ENCODE measurements at places on chromosomes 7 and 10. TPM values are rescaled to one million over a fixed set of nuclear protein-coding genes. Genes with fewer than 3 reads are reported as not detected.

DNA sequence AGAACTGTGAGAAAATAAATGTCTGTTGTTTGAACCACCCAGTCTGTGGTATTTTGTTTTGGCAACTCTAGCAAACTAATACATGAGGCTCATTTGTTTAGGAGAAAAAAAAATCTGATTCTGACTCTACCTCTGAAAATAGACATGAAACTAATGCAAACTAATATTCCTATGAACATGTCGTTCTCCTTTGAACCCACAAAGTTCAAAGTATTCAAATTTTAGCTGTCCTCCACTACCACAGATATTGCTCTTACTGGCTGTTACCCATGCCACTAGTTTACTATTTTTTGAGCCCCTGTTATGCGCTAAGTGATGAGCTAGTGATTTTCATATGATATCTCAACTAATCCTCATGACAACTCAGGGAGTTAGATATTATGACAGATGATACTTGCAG lies 58.8 kb upstream of the ZNF804B start:
- no peak for DNase-seq

DNA sequence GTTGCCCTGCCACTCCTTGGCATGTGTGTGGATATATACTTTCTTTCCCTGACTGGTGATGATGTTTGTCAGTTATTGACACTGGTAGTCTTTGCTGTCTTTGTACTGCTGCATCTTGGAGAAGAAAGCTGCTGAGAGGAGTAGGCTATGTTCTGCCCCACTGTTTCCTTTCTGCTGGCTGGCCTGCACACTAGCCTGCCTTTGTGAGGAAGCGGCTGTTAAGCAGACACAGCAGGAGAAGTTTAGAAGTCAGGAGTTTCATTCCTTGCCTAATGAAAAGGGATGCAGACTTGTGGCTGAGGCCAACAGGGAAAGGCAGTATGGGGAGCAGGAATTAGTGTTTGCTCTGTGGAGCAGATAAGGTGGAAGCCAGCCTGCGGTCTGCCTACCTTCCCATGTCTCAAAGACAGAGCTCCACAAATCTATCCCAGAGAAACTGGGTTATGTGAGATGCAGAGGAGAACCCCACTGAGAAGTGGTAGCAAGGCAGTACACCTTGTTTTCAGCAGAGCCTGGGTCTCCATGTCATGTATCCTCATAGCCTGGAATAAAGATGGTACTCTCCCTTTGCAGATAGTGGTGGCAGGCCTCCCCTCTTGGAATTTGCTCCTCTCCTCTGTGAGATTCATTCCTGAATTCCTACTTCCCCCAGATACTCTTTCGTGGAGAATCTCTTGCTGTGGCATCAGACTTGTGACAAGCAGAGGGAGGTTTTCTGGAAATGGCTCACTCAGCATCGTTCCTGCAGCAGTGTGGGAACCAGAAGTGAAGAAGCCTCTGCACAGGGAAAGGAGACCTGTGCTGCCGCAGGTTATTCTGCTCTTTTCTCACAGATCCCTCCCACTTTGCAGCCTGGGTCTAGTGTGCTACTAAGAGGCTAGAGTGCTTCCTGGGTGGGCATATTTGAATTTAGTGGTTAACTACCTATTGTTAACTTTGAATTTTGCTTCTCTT lies 130.2 kb downstream of the LRRC4 start:
- no peak for DNase-seq

CADPS2 gene
- 10.3 TPM for total RNA-seq

GRCh38 chr7:67758551-67758950 lies 761.9 kb downstream of the TYW1 start:
- DNase-seq = no peak

HSPA12A gene
- total RNA-seq = 16.2 TPM

DNA sequence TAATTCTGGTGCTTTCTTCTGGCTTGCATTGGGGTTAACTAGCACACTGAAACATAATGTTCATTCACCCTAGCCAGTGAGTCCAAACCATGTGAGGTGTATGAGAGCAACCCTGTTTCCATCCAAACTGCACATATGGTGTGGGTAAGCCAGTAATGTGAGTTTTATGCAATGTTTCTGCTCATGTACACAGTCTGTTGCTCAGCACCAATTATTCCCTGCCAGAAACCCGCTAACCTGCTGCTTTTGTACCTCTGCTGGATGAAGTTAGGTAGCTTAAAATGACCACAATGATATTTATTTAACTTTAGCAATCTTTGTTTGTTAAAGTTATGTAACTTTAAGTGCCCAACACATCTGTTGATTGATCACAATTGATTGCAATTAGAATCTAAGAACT lies 93.7 kb upstream of the RPA3 start:
- no peak for DNase-seq

GRCh38 chr7:71613313-71613712 lies 481.4 kb downstream of the GALNT17 start:
- DNase-seq = no peak

- no peak for DNase-seq
These were observed 1.1 kb downstream of the TMEM196 start for GRCh38 chr7:19772306-19772705.

DNA sequence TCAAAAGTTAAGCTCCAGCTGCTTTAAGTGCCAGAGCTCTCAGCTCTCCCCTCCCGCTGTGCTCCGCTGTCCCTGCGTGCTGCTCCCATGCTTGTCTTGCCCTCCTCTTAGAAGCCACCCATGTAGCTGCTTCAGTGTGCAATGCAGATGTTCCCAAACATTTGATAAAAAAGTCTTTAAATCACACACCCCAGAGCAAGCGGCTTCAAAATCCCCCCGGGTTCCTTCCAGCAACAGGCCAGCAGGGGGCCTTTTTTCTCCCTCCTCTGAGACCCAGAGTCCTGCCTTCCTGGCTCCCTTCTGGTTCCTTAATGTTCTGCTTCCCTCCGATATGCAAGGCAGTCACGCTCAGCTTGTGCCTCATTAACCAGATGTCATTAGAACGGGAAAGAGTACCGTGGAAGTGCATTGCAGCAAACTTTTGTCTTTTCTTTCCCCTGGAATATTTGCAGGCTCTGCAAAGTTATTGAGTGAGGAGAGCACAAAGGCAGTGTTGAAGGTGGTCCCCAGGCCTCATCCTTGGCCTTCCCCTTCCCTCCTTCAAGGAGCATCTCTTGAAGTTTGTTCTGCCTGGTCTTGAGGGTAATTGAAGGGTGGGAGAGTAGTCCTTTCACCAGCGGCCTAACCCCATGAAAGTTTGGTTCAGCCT lies 25.5 kb downstream of the LDB3 start:
- no peak for DNase-seq

- DNase-seq = no peak
These were observed 84.9 kb downstream of the NAMPT start for GRCh38 chr7:106199813-106200364.

DNA sequence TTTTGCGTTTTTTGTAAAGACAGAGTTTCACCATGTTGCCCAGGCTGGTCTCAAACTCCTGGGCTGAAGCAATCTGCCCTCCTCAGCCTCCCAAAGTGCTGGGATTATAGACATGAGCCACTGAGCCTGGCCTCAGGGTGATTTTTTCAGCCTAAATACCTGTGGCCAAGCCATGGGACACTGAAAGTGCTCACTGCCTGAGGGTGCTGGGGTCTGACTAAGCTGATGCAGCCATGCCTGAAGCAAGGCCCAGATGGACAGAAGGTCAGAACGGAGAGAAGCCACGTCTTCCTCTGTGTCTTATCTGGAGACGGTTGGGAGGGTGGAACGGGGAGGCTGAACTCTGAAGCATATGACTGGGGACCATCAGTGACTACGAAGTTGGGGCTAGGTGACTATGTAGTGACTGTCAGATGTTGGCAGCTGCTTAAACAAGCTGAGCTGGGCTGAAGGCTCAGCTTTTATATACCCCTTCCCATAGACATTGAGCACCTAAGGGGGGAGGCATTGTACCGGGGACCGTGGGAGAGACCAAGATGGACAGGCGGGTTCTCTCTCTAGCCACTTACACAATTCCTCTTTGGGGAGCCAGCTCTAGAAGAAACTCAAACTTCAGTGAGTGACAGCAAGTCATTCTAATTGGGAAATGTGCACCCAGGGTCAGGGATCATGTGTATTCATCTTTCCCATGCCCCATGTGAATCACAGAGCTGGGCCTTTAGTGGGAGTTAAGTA lies 73.3 kb upstream of the HABP2 start:
- DNase-seq = no peak

GRCh38 chr10:31709476-31709875 lies 219.2 kb downstream of the ARHGAP12 start:
- DNase-seq = no peak

- no peak for DNase-seq
These were observed 176.8 kb upstream of the RHOBTB1 start for GRCh38 chr10:61120805-61121204.

DNA sequence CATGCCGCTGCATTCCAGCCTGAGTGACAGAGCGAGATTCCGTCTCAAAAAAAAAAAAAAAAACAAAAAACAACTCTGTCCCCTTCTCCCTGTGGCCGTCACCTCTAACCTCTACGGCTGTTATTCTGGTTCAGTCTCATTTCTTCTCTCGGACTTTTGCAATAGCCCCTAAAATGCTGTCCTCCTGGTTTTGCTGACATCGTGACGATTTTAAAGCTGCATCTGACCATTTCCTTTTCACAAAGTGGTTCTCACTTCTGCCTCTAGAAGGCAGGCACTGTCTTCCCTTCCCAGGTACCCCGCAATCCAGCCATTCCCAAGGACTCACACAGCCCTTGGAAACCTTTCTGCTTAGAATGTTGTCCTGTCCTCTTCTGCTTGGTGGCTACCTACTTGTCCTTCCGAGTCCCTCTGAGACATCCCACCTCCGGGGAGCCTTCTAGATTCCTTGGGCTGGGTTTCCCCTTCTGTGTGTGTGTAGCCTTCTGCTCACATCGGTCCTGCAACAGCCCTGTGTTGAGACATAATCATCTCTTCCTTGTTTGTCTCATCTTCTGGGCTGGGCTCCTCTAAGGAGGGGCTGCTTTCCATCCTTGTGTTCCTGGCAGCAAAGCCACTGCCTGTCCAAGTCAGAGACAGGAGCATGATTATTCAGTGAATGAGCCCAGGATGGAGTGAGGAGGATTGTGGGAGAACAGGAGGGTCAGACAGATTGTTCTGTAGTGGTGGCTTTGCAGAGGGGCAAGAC lies 83.1 kb downstream of the GRK5 start:
- peak; percentile 51 for DNase-seq

FKBP6 gene
- not detected for total RNA-seq

DNA sequence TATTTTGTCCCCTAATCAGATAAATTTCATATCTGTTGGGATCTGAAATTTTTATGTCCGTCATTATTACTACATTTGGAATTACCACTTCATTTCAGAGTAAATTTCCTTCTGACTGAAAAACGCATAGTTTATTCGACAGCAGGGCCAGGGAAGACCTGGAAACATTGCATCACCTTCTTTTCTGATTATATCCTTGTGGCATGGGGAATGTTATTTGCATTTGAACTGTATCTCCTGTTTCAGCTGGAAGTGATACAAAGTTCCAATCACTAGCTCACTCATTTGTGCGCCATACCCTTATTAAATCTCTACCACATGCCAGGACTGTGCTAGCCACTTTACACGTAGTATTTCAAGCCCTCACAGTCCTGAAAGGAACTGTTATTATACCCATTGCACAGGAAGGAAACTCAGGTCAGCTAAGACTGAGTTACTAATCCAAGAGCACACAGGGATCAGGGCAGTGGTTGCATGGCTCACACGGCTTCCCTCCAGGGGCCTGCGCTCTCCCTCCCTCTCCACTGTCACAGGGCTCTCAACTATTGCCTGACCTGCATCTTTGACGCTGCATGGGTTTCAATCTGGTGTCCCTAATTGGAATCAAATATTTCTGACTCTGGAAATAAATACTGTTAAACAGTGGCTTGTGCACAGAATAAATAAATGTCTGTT lies 84.4 kb upstream of the NANOS1 start:
- DNase-seq = no peak

GRCh38 chr7:102044641-102044983 lies 227.2 kb downstream of the CUX1 start:
- DNase-seq = no peak

GRCh38 chr7:82091126-82091684 lies 321.4 kb upstream of the HGF start:
- no peak for DNase-seq

- no peak for DNase-seq
These were observed 43.4 kb upstream of the TARP start for GRCh38 chr7:38316733-38317360.

DNA sequence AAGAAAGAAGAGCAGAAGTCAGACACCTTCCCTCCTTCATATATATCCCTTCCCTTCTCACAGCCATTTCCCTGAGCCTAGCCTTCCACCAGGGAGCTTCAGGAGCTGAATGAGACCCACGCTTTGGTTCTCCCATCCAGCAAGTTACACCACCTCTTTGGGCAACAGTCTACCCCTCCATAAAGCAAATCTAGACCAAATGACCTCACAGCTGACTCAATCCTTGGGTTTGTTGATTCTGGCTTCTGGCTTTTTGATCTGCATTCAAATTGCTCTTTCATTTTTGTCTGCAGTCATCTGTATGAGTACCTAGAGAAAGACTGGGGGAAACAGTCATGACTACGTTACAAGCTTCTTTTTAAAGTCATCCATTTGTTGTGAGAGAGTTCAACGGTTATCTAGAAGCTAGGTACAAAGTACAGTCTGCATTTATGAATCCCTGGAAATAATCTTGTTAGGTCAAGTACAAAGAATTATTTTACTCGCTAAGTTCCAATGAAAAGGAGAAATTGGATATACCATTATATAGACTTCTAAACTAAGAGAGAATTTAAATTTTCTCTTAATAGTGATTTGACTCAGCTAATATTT lies 86.3 kb downstream of the RAB11FIP2 start:
- no peak for DNase-seq

VDAC2 gene
- 554 TPM for total RNA-seq

PNLIPRP3 gene
- total RNA-seq = not detected

- DNase-seq = peak; percentile 90
These were observed 24.2 kb downstream of the PWWP2B start for GRCh38 chr10:132420981-132421846.

- no peak for DNase-seq
These were observed 6.4 kb upstream of the ZNF398 start for GRCh38 chr7:149140831-149141230.

CUTC gene
- 38.8 TPM for total RNA-seq

- peak; percentile 43 for DNase-seq
These were observed 826 bp downstream of the CHPF2 start for GRCh38 chr7:151232917-151233701.

DNA sequence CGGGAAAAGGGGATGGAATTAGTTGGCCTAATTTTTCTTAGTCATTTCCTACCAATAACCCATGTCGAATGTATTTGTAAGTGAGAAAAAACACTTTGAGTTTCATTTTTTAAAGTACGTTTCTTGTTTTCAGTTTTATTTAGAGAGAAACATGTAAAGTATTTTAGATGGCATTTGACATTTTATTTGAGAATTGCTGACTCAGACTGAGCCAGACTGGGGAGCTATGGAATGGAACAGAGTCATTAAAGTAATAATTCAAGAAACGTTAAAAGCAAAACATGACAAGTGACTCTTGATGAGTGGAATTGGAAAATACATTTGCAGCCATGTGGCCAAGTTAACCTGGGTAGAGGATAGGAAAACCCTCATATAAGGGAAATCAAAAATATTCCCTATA lies 286.1 kb upstream of the NPSR1 start:
- no peak for DNase-seq

DNA sequence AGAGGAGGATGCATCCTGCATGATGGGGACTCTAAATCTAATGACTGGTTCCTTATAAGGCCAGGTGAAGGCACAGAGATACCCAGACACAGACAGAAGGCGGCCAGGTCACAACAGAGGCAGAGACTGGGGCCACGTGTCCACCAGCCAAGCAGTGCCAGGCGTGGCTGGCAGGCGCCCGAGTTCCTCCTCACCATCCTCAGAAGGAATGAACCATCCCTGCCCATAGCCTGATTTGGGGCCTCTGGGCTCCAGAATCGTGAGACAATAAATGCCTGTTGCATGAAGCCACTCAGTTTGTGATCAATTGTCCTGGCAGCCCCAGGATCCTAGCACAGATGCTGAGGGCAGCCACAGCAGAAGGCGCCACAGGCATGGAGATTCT lies 69.0 kb upstream of the TNRC18 start:
- DNase-seq = no peak

CHRM2 gene
- total RNA-seq = 82.4 TPM

Data from heart left ventricle (tissue), 16 donors.